Neural crest cell (in vitro differentiated cells): ENCODE measurements at places on chromosomes 1 and 21.

DNA sequence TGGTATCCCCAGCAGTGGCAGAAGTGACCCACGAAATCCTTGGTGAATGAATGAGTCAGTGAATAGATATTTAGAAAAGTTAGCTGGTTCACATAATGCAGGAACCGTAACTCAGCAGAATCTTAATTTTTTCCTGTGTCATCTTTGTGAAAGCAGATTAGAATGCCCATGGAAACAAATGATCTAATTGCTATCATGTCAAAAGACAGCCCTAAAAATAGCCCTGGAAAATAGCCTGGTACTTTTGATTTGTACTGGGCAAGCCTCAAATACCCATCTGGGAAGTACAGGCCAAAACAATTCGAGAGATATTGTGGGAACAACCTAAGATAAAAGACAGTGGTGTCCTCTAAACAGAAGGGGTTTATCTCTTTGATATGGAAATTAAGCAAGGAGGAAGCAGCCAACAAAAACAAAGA lies 21.1 kb downstream of the FYB2 start:
- DNase-seq, result no peak

- DNase-seq, result no peak
Observed at GRCh38 chr1:209493559-209493958, 90.0 kb upstream of the CAMK1G start.

GRCh38 chr1:41432481-41433280 lies 51.8 kb downstream of the EDN2 start:
- DNase-seq, result peak; percentile 88

DNA sequence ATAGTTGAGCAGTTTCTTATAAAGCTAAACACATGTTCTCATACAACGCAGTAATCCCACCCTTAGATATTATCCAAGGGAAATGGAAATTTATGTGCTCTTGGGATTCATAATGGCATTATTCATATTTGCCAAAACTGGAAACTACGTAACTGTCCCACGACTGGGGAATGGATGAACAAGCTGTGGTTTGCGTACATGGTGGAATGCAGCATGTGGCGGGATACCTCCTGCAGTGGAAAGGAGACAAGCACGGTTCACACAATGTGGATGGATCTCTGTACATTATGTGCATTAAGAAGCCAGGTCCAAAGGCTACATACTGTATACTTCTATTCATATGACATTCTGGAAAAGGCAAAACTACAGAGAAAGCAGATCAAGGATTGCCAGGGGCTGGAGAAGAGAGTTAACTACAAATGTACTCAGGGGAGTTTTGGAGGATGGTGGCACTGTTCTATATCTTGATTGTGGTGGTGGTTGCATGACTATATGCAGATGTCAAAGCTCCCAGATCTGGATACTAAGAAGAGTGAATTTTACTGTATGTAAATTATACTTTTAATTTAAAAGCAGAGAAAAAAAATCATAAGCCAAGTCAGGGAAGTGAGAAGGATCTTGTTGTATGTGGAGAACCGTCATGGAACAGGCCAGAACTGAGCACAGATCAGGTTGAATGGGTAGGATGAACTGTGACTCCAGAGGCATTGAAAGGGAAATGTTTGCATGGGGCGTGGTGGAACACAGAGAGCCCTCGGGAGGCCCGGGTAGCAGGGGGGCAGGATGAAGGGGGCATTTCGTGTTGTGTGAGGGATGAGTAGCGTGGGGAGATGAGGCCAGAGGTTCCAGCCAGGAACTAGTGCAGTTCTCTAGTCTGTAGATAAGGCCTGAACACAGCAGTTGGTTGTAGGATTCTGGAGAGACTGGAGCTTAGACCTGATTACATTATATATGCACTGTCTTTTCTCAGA lies 90.7 kb downstream of the GALNT2 start:
- no peak for DNase-seq

- no peak for DNase-seq
Observed at GRCh38 chr1:192395895-192396294, 79.1 kb downstream of the RGS21 start.

DNA sequence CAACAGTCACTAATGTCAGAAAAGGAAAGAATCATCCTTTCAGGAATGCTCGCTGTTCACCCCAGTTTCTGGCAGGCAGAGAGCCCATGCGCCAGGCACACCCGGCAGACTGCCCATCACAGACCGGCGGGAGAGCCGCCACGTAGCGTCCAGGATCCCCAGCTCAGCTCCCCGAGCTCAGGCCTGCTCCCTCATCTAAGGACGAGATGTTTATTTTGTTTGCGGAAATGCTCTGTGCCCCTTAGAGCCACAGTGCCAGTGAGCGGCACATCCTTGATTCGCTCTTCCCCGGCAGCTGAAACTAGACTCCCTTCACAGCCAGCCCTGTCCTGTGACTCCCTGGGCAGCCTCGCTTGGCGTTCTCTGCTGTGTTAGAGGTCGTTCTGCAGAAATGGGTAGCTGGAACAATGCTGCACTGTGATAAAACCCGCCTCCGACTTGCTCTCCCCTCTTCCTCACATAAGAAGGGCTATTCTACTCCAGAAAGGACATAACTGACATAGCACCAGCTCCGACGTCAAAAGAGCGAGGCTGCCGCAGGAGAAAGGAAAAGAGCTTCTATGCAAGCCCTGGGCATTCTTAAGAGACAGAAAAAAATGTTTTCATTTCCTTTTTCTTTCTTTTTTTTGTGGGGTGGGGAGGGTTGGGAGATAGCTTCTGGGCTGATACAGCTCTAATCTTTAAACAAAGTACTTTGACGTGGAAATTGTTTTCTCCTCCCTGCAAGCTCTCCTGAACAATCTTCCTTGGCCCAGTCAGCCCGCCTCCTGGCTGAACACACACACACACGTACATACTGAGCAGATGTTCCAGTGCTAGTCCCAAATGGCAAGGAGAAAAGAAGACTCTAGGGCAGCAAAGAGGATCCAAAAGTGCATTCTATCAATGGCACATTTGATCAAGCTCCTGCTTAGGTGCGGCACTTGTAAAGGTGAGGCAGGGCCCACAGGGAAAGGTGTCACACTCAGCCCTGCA lies 37.2 kb downstream of the MRAP start:
- peak; percentile 36 for DNase-seq

DNA sequence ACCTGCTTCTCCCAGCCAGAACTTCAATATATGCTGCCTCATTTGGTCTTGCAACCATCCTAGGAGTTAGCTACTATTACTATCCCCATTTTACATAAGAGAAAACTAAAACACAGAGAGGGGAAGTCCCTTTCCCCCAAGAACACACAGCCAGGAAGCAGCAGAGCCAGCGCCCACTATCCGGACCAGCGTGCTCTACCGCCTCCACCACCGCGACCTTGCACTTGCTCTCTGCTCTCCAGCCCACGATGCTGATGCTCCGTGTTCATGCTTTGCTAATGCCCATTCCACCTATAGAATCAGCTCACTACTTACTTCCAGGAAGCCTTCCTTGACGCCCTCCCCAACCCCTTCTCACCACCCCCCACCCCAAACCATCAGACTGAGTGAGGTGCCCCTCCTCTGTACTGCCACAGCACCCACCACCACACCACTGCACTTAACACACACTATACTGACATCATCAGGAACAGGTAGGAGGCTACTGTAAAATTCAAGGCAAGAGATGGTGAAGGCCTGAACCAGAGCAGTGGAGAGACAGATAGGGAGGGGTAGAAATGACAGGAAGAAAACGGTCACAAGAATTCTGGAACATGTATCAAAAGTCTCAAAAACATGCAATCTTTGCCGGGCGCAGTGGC lies 9.4 kb downstream of the TMEM53 start:
- DNase-seq, result no peak

DNA sequence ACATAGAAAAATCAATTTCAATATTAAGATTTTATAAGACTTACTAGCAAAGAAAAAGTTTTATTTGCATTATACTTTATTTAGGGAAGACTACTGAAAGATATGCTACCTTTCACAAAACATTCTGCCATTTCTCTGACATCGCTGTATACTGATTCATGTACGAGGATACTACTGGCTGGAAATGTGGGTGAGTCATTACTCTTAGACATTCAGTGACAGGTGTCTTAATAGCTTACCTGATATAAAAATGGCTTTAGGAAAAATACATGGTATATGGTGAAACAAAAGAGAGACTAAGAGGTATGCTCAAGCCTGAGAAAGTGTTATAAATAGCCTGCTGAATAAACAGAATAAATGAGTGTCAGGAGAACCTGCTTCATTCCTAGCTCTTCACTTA lies 73.0 kb upstream of the EXO1 start:
- no peak for DNase-seq

DNA sequence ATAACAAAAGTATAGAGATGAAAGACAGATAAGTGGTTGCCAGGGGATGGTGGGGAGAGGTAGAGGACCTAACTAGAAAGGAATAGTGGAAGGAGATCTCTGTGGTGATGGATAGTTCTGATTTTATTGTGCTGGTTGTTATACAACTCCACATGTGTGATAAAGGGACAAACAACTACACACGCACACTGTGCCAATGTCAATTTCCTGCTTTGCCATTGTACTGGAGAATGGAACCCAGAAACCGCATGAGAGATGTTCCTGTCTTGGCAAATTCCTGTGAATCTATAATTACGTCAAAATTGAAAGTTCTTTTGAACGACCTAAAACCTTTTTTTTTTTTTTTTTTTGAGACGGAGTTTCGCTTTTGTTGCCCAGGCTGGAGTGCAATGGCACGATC lies 11.0 kb downstream of the TNFRSF9 start:
- DNase-seq, result no peak

GRCh38 chr1:112388436-112388835 lies 7.6 kb upstream of the CTTNBP2NL start:
- DNase-seq, result no peak

DNA sequence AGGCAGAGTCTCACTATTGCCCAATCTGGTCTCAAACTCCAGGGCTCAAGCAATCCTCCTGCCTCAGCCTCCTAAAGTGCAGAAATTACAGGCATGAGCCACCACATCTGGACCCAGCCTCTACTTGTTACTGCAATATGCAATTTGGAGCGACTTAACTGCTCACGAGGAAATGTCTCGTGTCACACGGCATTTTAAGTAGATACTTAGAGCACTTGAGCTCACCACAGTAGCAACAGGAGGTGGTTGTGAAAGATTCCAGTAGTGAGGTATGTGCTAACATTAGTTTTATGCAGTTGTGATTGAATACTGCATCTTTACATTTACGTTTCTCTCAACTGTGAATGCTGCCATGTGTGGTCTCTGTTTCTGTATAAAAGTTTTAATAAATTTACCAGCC lies 5.8 kb upstream of the NDUFV3 start:
- DNase-seq, result no peak

GRCh38 chr21:39065917-39066316 lies 117.3 kb downstream of the PSMG1 start:
- no peak for DNase-seq

DNA sequence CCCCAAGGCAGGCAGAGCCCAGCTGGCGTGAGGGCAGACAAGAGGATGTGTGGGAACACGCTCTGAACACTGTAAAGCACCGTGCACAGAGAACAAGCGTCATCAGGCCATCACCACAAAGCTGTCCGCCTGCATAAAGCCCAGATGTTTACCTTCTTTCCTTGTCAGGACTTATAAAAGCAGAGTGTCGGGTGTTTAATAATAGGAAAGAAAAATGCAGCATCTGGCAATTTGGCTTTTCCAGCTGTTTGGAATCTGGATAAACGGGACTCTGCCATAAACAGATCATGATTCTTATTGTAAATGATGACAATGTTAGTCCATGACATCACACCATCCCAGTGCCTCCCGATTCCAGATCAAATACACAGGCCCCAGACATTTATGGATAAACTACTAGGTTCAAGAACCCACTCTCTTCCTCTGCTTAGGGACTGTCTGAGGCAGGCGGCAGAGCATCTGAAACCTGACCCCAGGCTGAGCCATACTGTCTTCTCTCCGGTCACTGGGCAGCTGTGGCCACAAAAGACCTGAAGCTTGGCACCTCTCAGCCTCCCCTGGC lies 4.2 kb downstream of the GLIS1 start:
- no peak for DNase-seq

DNA sequence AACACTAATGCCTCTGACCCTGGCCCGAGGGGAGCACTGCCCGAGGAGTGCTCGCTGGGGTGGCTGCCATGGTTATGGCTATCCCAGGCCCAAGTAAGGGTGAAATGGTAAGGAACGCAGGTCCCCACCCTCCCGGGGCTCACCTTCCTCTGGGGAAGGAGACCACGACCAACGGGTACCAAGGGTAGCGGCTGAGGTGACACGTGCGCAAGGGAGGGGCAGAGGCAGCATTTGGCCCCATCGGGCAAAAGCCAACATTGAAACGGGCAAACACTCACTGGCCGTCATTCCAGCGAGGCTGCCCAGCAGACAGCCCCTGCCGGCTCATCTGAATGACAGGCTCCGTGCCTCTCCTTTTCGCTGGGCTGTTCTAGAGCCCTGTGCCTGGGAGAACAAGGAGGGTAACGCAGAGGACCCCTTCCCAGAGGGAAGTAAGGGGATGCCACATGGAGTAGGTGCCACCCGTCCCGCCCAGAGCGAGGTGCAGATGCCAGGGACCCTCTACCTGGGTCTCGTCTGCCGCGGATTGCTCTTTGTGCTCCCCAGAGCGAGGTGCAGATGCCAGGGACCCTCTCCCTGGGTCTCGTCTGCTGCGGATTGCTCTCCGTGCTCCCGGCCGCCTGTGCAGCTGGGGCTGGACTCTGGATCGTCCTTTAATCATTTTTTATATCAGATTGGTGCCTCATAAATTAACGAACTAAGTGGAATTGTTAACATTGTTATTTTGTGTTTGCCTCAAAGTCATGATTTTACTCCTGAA lies 16.2 kb downstream of the ACTRT2 start:
- DNase-seq, result no peak

DNA sequence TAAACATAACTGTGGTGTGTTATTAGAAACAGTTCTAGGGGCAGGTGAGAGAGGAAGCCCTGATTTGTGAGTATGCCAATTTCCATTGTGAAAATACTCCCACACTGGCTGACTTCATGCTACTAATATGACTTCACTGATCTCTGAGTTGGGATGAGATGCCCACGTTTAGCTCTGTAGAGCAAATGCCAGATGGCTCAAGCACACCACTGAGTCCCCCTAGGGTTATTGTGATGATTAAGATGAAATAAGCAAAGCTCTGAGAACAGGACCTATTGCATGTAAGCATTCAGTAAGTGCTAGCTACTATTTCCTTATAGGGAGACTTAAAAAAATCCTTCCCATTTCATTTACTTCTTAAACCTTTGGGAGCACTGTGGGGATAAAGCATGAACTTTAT lies 117.6 kb downstream of the CENPF start:
- no peak for DNase-seq

DNA sequence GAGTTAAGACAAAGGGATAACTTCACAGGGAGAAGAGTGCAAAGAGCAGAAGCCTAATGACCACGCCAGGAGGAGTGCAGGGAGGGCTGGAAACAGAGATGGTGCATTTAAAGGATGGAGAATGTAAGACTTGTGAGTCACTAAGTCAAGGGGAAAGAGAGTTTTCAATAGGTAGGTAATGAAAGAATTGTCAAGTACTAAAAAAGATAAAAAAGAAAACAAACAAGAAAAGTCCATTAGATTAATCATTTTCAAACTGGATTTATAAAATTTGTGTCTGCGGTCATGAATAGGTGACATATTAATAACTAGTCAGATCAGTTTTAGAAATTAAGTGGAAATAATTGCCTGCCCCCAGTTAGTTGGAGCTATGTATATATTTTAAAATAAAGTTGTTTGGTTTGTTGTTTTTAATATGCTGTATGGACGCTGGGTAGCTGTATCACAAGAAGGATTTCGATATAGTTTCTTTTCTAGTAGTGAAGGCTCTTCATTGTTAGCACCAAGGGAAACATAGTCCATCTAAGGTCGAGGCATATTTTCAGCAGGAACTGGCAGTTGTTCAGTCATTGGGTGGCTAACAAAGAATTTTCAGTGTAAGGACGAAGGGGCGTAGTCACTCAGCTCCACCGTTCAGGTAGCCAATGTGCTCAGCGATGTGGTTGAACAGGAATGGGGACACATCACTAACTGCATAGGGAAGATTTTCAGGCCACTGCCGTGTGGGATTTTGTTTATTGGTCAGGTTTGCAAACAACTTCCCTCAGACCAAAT lies 203.0 kb downstream of the TGFB2 start:
- DNase-seq, result no peak
